Right renal cortex interstitium (tissue), 3 donors: ENCODE measurements at places on chromosomes 13 and 19.

DNA sequence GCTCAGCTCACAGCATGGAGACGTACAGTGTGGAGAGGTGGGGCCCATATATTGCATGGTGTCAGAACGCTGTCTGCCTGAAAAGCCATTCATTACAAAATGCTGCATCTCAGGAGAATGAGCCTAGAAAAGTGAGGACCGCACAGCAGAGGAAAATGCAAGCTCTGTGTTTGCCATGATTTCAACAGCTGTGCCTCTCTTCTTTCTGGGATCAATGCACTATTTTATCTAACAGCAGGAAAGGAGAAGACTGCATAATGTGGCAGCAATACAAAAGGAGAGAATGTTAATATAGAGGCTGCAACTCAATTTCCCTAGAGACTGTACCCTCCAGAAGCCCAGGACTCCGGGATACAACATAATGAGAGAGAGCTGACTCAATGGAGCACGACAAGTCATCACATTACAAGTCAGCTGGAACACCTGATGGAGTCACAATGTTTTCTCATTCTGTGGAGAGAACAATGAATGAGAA lies 368.0 kb downstream of the FGF14 start:
- peak; percentile 21 for DNase-seq

DNA sequence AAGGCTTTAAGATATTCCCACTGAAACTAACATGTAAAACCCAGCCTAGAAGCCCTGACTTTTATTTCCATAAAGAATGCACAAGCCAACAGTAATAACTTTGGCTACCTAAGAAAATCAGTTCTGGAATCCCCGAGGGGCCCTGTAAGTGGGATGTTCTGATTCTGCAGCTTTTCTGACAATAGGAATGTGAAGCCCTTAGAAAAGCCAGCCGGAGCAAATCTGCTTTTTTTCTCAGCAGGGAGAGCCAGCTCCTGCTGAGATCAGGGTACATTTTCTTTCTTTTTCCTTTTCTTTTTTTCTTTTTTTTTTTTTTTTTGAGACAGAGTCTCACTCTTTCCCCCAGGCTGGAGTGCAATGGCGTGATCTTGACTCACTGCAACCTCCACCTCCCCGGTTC lies 8.0 kb upstream of the GARRE1 start:
- DNase-seq: no peak

DNA sequence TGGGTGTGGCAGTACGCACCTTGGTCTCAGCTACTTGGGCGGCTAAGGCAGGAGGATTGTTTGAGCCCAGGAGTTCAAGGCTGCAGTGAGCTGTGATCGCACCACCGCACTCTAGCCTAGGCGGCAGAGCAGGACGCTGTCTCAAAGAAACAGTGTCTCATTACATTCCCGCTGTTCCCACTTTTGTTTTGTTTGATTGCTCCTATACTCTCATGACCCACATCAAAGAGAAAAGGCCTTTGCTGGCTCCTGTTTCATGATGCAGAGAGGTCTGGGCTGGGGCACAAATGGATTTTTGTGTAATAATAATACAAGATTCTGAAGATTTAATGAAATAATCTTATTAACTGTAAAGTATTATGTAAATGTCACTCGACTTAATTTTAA lies 85.7 kb downstream of the LACC1 start:
- DNase-seq: no peak

- no peak for DNase-seq
Measured at GRCh38 chr13:103371271-103371670, 305.1 kb upstream of the SLC10A2 start.

- peak; percentile 10 for DNase-seq
Measured at GRCh38 chr13:87498681-87499080, 172.5 kb upstream of the SLITRK5 start.

GRCh38 chr19:295687-296370 lies 4.6 kb upstream of the PLPP2 start:
- no peak for DNase-seq

- no peak for DNase-seq
Measured at GRCh38 chr19:9913237-9914000, 22.9 kb downstream of the OLFM2 start.

DNA sequence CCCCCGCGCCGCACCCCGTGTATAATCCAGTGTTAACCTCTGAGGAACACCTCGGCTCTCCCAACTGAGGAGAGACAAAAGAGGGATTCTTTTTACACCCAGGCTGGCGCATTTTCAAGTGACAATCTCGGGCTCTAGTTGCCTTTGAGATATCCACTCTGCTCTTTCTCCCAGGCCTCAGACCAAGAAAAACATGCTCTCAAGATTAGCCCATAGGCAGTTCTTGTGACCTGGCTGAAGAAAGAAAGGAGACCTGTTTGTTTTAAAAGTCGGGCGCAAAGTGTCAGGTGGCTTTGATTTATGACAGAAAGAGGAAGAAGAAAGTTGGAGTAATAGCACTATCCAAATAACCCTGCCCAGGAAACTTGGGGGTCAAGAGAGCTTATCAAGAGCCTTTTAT lies 27.3 kb downstream of the SHISA2 start:
- no peak for DNase-seq

- DNase-seq: no peak
Measured at GRCh38 chr19:2219726-2220125, 16.4 kb downstream of the PLEKHJ1 start.

DNA sequence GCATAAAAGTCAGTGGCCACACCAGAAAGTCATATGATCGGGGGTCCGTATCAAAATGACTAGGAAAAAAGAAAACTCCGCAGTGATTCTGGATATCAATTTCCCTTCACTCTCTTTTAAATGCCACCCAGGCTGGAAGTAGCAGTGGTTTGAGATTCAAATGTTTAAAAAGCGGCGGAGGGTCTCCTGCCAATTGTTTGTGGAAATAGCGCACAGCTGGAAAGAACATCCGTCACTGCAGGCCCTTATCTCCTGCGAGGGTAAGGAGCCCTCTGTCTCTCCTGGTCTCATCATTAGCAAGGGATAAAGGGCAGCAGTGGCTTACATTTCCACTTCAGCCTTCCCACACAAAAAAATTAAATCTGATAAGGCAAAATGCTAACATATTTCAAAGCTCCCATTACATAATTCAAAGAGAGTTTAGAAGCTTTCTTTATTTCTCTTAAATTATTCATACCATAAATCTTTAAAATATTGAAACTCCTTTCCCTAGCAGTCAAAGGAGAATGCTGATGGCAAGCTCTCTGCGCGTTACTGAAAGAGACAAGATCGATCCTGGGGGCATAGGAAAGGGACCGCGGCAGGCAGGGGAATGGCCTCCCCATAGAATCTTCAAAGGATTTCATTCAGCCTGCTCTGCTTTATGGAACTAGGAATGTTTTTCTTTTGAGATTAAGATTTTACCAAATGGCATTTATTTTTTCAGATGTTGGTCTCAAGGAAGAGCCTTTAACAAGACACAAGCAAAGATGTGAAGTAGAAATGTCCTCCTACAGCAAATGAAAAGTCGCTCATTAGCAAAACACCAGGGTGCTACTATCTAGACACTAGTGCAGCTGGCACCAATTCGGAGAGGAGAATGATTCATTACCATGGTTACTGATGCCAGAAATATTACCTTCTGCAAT lies 35.0 kb downstream of the AMER2 start:
- DNase-seq: no peak

DNA sequence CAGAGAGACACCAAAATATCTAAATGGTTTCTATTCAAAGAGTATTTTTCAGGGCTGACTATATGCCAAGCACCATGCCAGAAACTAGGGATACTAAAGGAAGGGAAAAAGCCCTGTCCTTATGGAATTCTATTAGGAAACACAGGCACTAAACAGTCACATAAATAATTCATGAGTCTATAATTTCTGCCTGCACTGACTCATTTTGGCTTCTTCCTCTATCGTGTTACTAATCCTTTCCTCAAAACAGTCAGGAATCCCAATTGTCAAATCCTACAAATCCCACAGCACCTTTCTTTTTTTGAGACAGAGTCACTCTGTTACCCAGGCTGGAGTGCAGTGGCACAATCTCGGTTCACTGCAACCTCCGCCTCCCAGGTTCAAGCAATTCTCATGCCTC lies 29.2 kb downstream of the XPO4 start:
- no peak for DNase-seq

- no peak for DNase-seq
Measured at GRCh38 chr19:12623361-12624031, 12.8 kb downstream of the ZNF791 start.

DNA sequence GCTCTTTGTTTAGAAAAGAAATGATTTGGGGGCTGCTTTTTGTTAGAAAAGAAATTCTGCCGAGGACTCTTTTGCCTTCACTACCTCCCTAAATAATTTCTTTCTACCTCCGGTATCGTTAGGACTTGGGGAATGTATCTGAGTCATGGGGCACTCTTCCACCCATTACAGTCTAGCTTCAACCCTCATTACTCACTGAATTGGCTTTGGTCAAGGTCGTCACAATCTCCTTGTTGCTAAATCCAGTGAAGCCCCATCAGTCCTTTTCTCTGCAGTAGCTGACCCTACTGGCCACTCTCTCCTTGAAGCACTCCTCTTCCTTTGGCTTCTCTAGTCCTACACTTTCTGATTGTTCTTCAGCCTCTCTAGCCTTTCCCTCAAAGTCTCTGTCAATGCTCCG lies 34.0 kb downstream of the WDR87 start:
- no peak for DNase-seq

DNA sequence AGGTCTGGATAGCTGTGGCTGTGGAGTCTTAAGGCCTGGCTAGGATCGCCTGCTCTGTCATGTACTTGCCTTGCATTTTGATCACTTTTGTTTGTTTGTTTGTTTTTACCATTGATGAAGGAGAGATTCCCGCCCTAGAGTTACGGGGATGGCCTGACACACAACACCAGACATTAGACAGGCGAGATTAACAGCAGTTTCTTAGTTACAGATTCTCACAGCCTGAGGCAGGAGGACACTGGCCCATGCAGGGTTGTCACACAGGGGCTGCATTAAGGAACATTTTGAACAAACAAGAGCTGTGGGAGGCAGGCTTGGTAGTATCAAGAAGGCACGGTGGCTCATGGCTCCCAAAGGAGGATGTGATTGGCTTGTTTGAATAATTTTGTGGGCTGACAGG lies 291.8 kb downstream of the HS6ST3 start:
- DNase-seq: no peak

GRCh38 chr13:108895220-108895704 lies 265.9 kb downstream of the MYO16 start:
- DNase-seq: no peak

DNA sequence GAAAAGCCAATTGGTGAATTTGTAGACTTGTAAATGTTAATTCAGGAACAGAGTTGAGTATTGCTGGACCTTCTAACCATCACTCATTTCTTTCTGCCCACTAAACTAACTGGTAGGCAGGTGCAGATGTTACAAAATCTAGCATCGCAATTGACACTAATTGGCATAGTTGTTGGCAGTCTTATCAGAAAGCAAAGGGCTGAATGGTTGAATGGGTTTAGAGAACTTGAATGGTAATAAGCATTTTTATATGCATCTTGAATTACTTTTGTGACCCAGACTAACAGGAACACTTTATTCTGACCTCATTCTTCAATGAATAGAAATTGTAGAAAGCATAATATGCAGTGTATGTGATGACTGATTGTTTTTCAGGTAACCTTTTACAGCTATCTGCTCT lies 189.1 kb downstream of the GGACT start:
- no peak for DNase-seq

- DNase-seq: no peak
Measured at GRCh38 chr19:11624069-11624463, 26.8 kb downstream of the ZNF627 start.

GRCh38 chr13:53010374-53011105 lies 18.1 kb upstream of the OLFM4 start:
- DNase-seq: no peak

GRCh38 chr19:35787227-35787799 lies 11.9 kb downstream of the ARHGAP33 start:
- no peak for DNase-seq

DNA sequence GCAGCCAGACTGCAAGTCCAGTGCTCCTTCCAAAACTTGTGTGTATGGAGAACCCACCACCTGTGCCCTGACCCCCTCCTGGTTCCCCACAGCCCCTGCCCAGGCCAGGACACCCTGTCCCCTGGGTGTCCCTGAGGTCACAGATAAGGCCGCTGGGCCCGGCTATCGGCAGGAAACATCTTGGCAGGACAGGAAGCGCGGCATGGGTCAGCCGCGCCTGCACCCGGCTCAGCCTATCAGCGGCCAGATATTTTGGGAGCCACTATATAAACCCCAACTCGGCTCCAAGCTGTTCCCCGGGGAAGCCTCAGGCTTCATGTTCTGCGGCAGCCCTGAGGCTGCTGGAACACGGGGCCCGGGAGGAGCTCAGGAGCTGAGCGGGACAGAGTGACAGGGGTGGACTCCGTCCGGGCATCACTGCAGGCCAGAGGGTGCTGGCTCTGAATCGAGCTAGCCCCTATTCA lies 60.8 kb downstream of the AP1M1 start:
- no peak for DNase-seq

- DNase-seq: no peak
Measured at GRCh38 chr13:24630121-24630520, 50.1 kb upstream of the ATP12A start.

- DNase-seq: no peak
Measured at GRCh38 chr13:110578363-110578762, 16.8 kb upstream of the RAB20 start.
